ENCODE measurements at places on chromosomes 2 and 18.

GRCh38 chr18:23662309-23663263 lies at the start of gene ANKRD29:
ANKRD29 (minus strand) TSS chr18:23662911; CDS start chr18:23662730, 181 bp downstream.
- DNase-seq, result no peak

DNA sequence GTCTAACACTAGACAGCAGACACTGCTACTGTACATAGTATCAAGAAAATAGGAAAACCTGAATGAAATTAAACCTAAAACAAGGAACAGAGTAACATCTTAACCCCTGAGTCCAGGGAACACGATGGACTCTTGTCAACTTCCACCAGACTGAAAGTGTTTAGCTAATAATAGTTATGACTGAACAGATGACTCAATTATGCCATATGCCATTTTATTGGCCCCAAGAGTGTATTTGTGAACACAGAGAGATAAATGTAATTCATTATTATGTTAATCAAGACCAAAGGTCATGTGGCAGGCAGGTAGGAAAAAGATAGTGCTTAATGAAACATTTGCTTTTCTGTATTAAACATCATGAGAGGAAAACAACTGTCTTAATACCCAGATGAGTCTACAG lies 58.0 kb downstream of the NYAP2 start:
- no peak for DNase-seq

DNA sequence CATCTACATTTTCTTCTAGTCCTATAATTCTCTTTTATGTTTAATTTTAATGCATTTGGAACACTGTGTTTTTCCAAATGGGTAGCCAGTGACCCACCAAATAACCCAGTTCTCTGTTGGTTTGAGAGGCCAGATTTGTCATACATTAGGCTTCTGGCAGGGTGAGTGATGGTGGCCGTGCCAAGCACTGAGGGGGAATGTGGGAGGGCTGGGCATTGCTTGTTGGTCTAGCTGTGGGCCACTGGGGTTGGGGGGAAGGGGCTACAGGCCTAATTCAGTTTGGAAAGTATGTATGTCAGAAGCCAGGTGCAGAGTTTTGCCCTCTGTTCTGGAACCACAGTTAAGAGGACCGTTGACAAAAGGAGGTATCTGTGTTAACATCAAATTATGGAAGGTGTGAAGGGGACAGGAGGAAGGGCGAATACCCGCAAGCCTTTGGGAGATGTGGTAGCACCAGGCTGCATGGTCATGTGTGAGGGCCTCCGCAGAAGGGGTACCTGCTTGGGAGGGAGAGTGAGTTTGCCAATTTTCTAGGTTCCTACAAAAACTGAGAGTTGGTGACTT lies 38.1 kb upstream of the SCLY start:
- no peak for DNase-seq

DNA sequence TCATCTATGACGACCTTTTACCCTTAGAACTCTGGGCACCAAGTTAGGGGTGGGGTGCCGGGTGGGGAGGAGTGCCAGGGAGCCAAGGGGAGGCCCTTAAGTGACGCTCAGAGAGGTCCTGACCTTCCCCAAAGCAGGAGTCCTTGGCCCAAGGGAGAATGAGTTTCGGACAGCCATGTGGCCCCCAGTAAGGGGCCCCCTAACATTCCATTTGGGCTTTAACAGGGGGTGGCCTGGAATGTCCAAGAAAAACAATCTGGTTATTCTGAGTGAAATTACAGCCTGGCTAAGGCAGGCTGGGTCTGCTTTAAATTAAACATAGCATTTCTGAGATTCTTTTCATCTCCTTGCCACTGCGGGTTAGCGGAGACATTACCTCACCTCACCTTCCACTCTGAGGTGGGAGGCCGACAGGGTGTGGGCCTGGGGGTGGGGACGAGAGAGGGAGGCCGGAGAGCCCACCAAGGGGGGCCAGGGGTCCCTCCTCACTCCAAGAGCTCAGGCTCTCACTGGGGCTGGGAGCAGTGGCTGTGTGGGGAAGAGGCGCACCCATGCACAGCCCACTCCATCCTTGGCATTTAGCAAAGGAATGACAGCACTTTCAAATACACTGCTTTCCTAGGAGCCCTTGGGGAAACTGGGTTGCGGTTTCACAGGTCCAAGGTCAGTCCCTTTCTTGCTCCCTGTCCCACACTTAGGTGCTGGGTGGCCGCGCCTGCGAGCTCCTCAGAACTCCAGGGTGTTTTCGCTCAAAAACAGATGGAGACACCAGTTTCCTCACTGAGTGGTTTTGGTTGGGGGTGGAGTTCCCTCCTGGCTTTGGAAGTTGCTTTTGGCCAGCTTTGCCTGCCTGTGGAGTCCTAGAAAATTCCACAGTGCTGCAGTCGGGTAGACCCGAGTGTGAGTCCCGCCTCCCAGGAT lies 107.4 kb downstream of the POLR1A start:
- DNase-seq, result no peak

- no peak for DNase-seq
Observed at GRCh38 chr2:236827997-236828396, 257.7 kb upstream of the COPS8 start.

DNA sequence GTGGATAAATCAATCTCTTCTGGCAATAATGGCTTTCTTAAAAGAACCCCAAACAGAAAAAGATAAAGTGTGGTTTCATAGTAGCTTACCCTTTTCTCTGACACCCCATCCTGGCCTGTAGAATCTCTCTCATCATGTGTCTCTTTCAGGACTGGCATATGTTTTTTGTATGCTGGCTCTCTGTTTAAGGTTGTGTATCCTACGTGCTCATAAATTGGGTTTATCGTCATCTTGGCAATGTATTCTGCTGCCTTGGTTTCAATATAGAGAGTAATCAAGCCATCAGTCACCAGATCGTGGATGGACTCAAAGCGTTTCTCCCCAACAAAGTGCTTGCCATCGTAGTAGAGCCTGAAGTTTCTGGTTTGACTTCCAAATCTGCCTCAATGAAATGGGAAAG lies 113.5 kb upstream of the CHRNA1 start:
- DNase-seq, result no peak

DNA sequence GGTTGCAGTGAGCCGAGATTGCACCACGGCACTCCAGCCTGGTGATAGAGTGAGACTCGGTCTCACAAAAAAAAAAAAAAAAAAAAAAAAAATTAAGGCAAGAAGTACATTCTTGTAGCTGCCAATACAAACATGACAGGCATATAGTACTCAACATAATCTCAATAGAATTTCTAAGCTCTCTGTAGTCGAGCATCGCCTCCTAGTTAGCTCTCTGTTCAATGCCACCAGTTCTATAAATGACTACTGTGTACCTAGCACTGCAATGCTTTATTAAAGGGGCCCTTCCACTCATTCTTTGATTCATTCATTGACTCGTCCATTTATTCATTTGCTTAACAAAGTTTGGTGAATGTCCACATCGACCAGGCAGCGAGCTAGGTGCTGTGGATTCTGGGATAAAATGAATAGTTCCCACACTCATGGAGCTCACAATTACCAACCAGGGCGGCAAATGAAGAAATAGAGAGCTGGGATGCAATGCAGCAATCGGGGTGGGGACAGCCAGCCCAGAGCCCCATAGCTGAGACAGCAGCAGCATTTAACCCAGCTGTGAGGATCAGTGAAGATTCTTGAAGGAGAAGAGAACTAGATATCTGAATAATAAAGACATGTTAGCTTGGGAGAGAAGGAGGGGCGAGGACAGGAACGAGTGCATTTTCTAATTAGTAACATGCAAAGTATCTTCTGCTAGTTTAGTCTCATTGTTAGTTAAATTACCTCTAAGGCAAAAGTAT lies 349.8 kb downstream of the LPIN1 start:
- no peak for DNase-seq

DNA sequence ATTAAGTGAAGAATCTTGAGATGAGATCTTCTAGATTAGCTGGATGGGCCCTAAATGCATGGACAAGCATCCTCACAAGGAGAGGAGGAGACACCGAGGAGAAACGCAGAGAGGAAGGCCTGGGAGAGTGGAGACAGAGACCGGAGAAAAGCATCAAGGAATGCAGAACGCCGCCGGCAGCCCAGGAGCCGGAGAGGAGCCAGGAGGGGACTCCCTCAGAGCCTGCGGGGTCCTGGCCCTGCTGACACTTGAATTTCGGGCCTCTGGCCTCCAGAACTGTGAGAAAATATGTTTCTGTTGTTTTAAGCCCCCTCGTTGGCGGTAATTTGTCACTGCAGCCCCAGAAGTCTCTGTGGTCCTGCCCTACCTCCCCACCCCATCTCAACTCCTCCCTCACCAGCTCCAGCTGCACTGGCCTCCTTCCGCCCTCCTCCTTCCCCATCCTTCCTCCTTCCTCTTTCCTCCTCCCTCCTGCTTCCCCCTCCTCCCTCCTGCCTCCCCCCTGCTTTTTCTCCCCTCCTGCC lies 116.7 kb downstream of the TWIST2 start:
- no peak for DNase-seq

GRCh38 chr2:78707776-78708386 lies 317.6 kb upstream of the REG3G start:
- no peak for DNase-seq

DNA sequence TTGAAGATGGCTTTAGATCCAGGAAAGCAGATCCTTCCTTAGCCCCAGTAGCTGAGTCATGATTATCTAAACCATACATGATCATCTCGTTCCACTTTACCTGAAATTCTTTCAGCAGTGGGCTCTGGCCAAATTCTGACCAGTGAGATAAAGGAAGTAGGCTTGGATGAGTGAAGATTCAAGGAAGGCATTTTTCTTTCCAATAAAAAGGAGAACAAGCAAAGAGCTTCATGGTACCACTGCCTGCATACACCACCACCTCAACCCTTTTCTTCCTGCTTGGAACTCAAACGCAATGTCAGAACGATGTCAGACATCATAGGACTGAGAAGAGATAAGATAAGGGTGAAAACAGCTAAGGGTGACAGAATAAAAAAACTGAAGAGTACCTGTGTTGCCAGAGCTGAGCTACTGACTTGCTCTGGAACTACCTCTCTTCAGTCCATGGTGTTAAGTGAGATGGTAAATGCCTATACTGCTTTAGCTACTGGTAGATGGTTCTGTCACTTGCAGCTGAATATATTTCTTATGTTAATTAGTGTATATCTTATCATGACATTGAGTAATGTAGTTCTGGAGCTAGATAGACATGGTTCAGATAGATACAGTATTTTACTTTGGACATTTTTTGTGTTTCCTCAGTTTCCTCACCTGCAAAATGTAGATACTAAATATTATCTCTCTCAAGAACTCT lies 58.7 kb upstream of the ACVR1 start:
- no peak for DNase-seq

DNA sequence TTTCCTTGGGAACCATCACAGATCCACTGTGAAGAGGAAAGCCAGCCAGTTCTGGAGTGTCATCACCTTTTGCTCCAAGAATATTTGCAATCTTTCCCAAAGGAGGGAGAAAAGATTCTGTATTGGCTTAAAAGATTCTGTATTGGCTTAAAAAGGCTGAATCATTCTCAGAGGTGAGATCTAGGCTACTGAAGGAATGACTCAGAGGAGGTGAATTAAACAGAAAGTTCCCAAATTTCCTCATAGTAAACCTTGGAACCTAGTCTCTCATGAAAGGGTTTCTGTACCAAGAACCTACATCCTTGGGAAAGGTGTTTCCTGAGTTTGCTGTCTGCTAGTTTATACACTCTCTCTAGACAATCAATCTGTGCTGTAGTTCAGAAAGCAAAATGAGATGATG lies 34.1 kb upstream of the GRB14 start:
- no peak for DNase-seq

DNA sequence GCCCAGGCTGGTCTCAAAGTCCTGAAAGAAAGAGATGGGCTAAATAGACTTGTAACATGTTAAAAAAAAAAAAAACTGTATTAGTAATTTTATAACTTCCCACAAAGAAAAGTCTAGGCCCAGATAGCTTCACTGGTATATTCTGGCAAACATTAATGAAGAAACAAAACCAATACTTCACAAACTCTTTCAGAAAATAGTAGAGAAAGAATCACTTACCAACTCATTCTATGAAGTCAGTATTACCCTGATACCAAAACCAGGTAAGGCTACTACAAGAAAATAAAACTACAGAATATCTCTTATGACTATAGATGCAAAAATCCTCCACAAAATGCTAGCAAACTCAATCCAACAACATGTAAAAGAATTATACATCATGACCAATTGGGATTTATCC lies 59.9 kb upstream of the ODC1 start:
- DNase-seq, result no peak

GRCh38 chr2:120974950-120975349 lies 239.3 kb downstream of the GLI2 start:
- DNase-seq, result no peak

DNA sequence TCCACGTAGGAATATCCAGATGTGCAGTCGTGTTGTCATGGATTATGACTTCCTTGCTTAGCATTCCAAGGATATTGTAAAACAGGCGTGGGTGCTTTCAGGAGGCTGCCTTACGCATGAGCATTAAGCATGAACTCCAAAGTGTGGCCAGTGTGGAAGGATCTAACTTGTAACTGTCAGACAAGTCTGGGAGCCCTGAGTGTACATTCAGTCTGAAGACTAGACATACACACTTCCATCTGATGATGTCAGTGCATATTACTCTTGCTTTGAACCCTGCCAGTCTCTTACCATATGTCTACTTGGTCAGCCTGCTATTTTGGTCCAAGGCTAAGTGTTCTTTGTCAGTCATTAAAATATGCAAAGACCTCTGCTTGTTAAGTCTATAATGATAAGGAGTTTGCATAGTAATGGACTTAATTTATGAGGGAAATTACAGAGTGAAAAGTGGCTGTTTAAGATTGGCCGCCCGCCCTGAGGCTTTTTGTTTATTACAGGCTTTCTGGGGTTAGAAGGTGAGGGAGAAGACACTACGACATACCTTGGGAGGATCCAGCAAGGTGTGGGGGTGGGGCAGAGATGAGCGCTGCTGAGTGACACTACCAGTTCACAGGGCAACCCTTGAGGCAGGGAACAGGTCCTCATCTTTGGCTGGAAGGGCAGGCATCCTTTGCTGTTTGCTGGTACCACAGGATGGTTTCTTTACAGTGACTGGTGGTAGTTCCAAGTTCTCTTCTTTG lies 48.3 kb downstream of the CABLES1 start:
- DNase-seq, result no peak

DNA sequence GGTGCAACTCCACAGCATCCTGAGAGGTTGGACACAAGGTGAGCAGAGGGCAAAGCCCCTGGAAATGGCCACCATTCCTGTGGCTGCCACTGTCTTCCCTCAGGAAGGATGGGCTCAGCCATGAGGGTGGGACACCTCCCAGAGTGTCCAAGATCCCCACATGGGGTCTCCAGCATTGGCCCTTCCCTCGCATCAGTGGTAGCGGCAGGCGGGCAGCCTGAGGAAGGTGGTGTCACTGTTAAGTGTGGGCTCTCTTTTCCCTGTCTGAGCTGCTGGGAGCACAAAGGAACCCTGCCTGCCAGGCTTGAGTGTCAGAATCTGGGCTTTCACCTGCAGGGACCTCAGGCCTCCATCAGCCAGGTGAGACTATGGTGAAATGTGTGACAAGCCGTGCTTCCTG lies 47.6 kb downstream of the SP110 start:
- DNase-seq, result no peak

- no peak for DNase-seq
Observed at GRCh38 chr2:108633409-108633808, 85.9 kb upstream of the RANBP2 start.

GRCh38 chr2:45649462-45649857 lies 2.0 kb upstream of the PRKCE start:
- DNase-seq, result no peak

DNA sequence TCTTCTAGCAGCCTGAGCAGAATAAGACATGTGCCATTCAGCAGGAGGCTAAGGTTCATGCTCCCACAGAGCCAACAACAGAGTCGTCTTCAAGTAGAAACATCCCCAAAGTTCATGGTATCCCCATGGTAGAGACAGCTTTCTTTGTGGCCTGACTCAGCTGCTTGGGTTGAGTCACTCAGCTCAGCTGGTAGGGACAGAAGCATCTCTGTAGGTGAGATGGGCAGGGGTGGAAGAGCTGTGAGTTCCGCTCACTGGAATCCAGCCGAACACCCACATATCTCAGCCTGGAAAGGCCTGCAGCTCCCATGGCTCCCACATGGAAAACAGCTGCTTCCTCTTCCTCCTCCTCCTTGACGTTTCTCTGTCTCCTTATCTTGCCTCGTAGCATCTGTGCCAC lies 792.7 kb downstream of the RNF144A start:
- no peak for DNase-seq

Data from memory B cell (primary cell).